NCI-H1436 (cell line): ENCODE measurements at places on chromosomes 16 and 17.

DNA sequence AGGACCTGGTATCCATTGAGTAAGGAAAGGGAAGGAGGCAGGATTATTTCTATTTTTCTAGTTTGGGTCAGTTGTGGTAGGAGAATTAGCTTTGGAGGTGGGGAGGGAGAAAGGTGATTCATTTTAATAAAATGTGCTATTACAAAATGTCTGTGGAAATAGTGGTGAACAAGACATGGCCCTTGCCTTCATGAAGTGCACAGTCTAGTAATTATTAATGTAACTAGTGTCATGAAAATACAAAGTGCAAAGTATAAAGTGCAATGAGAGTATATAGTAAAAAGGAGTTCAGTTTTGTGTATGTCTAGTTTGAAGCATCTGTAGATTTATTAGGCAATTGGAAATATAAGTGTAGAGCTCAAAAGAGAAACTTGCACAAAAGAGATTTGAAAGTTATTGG, 11.9 kb downstream of the NFATC3 start:
- DNase-seq, result no peak

GRCh38 chr17:27491713-27492190, 35.5 kb downstream of the KSR1 start:
- no peak for DNase-seq

DNA sequence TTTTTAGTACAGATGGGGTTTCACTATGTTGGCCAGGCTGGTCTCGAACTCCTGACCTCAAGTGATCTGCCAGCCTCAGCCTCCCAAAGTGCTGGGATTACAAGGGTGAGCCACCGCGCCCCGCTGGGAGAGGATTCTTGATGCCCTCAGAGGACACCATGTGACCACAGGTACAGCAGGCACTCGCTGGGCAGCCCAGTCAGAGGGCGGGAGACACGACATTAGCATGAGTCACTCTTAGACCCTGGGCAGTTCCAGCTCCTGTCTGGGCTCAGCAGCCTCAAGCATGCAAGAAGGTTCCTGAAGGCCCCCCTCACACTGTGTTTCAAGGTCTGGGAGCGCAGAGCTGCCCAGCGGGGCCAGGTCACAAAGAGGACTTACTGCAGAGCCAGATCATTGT, 11.9 kb downstream of the STAC2 start:
- DNase-seq, result no peak

DNA sequence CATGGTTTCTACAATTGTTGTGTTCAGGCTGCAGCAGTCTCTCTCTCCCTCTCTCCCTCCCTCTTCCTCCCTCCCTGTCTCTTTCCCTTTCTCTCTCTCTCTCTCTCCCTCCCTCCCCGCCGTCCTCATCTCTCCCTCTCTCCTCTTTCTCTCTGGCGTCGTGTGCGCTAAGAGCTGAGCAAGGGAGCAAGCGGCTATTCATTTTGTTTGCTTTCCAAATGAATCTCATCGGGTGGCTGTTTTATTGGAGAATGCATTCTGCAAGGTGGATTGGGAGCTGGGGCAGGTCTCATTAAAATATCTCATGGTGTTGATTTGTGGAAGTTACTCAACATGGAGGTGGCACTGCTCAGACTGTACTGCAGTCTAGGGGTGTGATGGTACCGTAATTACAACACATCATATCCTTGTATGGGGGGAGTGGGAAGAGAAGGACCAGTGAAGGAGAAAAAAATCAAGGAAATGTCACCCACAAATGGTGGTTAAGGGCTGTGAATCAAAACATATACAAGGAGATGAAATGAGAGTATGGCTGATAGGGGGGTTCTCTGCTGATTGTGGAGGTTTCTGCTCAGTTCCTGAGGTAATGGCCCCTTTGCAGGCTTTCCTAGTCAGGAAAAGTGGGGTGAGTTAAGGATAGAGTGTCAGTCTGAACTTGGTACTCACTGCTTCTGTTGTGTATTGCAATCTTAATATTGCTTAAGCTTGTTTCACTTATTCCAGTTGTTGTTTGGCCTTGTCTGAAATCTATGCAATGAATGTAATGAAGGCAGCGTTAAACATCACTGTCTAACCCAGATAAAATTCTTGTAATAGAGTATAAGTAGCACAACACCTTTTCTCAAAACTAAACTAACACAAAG, 2.7 kb downstream of the MSL1 start:
- no peak for DNase-seq

DNA sequence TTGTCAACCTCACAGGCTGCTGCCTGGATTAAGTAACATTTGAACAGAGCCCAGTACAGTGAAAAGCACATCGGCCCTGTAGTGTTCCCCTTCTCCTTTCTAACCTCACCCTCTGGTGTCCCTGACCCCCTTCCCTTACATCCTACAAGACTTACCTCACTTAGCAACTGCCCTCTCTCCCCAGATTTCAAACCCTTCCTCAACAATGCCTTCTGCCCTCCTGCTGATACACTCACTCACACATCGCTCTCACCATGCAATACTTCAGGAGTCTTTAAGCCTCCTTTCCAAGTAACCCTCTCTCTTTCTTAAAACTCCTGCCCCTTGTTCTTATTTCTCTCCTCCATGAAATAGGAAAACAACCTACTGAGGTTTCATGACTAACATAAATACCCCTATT, 17.8 kb downstream of the ZZEF1 start:
- no peak for DNase-seq

DNA sequence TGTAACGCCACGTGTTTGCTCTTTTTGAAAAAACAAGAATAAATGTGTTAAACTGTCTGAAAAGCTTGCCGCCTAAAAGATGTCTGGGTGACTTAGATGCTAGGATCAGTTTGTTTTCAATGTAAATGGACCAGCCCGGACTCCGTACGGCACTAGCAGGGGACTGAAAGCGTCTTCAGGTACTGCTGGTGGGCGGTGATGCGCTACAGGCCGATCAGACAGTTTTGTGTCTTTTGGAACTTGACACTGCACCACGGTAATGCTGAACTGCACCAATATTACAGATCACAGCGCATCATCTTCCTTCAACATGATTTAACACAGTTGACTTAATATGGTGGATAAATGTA, 727 bp upstream of the MBTPS1 start:
- peak; percentile 18 for DNase-seq

GRCh38 chr16:82668094-82668493, 41.3 kb downstream of the CDH13 start:
- no peak for DNase-seq

GRCh38 chr17:79104898-79105600, 30.4 kb downstream of the ENGASE start:
- no peak for DNase-seq
